ENCODE measurements at places on chromosomes 2 and 18.

- DNase-seq, result no peak
Observed at GRCh38 chr2:5401115-5401657, 291.0 kb upstream of the SOX11 start.

DNA sequence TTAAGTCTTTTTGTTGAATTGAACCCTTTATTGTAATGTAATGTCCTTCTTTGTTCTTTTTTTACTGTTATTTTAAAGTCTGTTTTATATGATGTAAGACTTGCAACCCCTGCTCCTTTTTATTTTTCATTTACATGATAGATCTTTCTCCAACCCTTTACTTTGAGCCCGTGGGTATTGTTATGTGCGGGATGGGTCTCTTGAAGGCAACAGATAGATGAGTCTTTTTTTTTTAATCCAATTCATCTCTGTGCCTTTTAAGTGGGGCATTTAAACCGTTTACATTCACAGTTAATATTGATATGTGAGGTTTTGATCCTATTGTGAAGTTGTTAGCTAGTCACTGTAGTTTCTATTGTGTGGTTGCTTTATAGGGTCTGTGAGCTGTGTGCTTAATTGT lies 120.6 kb downstream of the NCOA1 start:
- DNase-seq, result no peak

DNA sequence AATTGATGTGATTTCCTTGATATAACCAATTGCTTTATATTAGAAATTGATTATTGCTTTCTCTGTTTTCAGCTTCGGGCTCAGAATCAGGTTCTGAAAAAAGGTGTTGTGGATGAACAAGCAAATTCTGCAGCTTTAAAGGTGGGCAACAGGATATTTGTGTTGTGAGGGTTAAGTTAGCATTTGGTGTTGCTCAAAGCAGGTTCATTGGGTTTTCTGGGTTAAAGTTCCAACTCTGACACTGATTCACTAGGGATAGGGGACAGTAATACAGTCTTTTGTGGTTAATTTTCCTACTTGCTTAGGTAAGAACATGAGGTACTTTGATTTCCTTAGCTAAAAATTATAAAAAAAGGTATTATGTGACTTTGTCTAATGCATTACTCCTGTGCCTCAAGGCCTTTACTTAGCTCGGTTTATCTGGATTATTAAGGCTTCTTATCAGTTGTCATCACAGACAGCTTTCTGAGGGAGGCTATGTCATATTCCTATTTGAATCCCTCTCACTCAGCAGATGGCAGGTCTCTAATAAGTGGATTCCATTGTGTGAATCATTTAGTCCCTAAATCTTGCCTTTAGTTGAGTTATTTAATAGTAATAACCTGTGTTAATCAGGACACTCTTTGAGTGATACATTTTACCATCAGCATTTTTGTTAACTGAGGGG lies 78.9 kb upstream of the STON1 start:
- DNase-seq, result no peak

- DNase-seq, result no peak
Observed at GRCh38 chr2:99471654-99472599, 17.9 kb downstream of the REV1 start.

GRCh38 chr2:80128080-80128479 lies 176.5 kb downstream of the LRRTM1 start:
- DNase-seq, result no peak

GRCh38 chr18:58026857-58027256 lies 17.2 kb upstream of the NEDD4L start:
- DNase-seq, result no peak

GRCh38 chr2:204289066-204289465 lies 256.2 kb upstream of the PARD3B start:
- peak; percentile 9 for DNase-seq

DNA sequence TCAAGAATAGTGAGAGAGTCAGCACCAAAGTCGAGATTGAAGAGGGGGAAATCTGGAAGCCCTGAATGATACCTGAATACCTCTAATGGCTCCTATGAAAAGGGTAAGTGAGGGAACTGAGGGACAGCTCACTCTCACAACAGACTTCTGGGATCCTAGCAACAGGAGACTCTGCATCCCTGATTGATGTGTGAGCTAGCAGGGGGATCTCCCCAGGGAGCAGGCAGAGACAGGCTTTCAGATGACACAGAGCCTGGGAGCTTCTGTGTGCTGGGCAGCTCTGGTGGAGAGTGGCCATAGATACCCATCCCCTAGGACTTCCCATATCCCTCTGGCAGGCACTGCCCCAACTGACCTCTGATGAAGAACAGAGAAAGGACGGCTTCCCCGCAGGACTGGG lies 206.2 kb downstream of the EXOC6B start:
- no peak for DNase-seq

DNA sequence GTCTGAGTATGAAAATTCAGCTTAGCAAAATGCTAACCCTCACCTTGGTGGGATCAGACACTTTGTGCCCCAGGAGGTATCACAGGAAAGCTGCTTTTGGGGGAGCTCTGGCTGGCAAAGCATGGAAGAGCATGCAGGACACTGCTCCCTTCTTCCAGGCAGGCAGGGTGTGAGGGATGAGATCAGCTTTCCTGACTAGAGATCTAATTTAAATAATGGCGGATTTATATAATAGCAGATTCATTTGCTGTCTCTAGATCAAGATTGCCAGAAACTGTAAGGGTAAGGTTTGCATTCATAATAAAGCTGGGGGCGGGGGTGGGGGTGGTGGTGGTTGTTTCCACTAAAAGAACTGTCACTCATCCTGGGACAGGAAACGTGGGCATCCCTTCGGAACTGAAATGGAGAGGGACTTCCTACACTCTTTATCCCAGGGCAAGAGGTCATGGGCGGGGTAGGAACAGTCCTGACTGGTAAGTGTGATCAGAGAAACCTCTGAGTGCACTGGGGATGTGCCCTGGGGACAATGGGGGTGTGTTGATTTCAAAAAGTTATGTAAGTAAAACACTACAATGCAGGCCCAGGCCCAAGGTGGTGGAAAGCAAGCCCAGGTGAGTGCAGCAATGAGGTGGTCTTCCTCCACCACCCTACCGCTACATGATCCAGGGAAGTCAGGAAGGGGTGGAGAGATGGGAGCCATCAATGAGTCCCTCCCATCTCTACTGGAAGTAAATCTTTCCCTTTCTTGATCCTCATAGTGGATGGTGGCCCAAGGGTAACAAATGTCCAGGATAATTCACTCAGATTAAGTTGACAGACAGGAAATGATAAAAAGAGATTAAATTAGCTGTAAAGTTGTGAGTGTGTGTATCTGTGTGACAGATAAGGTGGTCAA lies 171.4 kb upstream of the SERPINE2 start:
- no peak for DNase-seq

GRCh38 chr2:144430722-144431391 lies 89.1 kb downstream of the ZEB2 start:
- DNase-seq, result no peak

DNA sequence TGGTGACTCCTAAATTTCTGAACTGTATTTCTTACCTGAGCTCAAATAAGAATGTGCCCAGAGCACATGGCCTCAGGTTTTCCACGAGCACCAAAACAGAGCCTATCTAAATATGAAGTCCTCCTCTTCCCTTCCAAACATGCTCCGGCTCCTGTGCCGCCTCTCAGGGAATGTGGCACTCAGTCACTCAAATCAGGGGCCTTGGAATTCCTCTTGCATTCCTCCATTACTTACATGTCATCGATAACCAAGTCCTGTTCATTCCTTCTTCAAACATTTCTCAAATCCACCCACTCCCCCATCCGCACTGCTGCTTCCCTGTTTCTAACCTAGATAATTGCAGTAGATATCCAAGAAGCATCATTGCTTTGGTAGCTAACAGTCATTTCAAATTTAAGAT lies 151.4 kb downstream of the CHST9 start:
- no peak for DNase-seq
